ENCODE measurements at places on chromosomes 13 and 19.

- no peak for DNase-seq
These were observed 69.1 kb downstream of the HSPH1 start for GRCh38 chr13:31092646-31093045.

GRCh38 chr19:57813919-57814504, 701 bp downstream of the ZNF552 start:
- no peak for DNase-seq

DNA sequence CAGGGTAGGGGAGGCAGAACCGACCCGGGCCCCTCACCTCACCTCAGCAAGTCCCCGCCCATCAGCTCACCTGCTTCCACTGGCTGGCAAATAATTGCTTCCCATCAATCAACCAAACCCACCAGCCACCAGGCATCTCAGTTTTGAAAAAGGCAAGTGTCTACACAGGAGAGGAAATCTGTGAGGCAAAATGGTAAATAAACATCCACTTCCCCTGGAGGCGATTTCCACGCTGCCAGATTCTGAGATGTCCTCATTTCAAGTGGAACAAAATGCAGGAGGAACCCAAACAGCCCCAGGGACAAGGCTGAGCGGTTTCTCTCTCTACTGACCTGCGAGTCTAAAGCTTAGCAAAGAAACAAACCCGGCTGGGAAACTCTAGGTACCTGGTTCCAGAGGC, 117.5 kb downstream of the CRYL1 start:
- no peak for DNase-seq

GRCh38 chr13:97979051-97979450, 25.6 kb downstream of the IPO5 start:
- no peak for DNase-seq

All from T-helper 17 cell (primary cell).